ENCODE measurements at places on chromosomes 6 and 20.

- peak; percentile 18 for DNase-seq
Observed at GRCh38 chr6:26272171-26272637, 92.8 kb upstream of the BTN3A2 start.

GRCh38 chr20:45223136-45223535 is 2.0 kb downstream of the SEMG2 start:
- no peak for DNase-seq

DNA sequence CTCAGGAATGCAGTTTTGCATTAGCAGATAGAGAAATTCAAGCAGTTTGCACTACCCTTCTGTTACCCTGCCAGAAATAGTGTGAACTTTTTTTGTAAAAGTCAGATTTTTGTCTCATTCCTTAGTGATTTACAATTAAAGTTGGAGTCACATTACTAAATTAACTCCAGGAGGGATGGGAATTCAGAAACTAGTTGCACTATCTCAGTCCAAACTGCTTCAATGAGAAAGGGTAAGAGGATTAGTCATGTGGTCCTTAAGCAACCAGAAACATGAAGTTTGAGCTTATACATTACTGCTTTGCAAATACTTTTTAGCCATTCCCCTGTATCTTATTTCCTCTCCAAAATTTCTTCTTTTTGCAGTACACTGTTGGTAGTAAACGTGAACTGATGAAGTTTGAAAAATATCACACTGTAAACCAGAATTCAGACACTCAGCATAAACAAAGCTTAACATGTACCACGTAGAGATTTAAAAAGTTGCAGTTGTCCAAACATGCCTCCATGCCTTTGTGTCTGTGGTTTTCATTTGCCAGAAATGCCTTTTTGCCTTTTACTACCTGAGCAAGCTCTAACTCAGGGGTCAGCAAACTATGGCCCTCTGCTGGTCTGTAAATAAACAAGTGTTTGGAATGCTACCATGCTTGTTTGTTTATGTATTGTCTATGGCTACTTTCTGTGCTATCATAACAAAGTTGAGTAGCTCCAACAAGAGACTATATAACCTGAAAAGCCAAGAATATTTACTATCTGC is 49.7 kb downstream of the TP53INP2 start:
- DNase-seq, result no peak

DNA sequence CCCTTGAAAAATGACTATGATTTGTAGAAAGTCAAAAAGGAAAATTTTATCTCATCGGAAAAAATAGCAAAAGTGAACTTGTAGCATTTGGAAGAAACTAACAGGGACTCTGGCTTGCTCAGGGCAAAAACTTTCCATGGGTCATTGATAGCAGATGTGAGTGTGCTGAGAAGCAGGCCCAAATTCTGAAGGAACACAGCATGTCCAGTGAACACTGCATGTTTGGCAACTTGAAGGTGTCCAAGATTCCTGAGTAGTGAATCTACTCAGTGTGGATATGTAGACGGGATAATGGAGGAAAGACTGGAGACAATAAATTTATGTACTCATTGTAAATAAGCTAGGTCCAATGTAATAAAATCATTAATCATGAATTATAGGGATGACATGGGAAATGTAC is 8.2 kb downstream of the SLC17A2 start:
- DNase-seq, result no peak

DNA sequence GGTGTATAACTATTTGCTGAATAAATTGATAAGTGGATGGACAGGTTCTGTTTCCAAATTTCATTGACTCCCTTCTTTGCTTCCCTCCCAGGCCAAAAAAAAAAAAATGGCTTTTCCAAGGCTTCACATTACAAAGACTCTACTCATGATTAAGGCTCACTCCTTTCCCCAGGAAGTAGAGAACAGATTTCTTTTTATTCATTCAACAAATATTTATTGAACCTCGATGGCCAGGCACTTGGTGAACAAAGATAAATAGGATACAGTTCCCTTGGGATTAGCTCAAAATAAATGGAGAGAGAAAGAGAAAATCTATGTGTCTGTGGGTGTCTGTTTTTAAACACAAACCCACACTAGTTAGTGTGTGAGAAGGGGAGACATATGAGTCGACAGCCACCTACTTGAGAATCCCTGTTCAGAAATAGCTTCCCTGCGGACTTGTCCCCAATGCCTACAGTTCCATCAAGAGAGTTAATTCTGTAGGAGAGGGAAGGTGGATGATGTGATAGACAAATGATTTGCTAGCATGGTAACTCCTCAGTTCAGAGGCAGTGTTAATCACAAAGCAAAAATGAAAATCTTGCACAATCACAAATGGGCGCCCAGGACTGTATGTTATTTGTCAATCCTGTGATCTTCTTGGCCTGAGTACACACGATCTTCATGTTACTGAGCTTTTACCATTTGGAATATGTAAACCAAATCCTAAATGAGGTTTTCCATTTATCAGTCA is 20.3 kb downstream of the TRAF3IP2 start:
- no peak for DNase-seq

GRCh38 chr6:44038543-44039065 is 88.6 kb downstream of the MRPL14 start:
- no peak for DNase-seq

GRCh38 chr6:29216528-29216927 is 45.8 kb downstream of the OR2J2 start:
- DNase-seq, result no peak
